ENCODE measurements at places on chromosomes 3 and 15.

DNA sequence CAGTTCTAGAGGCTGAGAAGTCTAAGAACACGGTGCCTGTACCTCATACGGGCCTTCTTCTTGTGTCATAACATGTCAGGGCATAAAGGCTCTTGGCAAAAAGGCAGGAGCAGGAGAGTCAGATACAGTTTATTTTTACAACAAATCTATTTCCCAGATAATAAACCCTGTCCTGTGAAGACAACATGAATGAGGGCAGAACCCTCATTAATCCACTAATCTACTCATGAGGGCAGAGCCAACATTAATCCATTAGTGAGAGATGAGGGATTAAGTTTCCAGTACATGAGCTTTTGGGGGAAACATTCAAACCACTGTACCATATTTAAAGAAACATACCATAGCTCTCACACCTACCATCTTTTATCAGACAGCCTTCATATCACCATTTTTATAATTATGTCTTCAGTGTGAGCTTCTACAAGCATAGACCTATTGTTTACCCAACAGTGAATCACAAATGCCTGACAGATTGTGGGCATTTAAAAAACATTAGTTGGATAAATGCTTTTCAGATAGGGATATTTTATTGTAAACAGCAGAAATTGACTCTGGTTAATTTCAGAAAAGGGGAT is 645.8 kb downstream of the GRM7 start:
- peaks cover 11% of the 10 kb centered on the region for H3K4me1 ChIP-seq
- no peak for DNase-seq
- H3K27me3 ChIP-seq, result no peaks in the 10 kb centered on the region
- H3K4me3 ChIP-seq, result no peak overlapping the region

DNA sequence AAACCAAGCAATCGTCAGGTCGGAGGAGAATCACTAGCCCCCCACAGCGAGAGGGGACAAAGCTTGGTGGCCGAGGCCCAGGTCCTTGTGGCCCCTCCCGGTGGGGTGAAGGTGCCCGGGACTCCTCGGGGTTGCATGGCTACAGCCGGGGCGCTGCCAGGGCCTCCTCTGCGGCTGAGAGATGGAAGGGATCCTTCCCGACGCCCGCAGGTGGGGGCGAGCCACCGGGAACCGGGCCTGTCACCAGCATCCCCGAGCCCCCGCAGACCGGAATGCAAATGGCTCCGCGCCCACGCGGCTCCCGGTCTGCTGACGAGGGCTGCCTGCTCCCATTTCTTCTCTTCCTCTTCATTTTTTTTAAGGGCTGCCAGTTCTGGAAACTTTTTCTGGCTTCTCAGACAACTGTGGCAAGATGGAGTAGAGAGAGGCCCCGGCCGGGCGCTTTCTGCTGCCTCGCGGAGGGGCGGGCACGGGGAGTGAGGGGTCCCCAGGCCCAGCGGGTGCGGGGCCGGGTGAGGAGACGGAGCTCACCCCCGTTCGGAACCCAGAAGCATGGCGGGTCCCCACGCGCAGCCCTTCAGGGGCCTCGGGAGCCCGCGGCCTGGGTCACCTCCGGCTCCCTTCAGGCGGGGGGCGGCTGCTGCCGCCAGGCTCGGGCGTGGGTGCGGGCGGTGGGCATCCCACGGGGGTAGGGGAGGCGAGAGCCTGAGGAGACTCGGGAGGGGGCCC is 27.5 kb downstream of the MELTF start:
- no peak for DNase-seq
- H3K36me3 ChIP-seq, result peaks cover 8% of the 10 kb centered on the region
- peaks cover 16% of the 10 kb centered on the region for H3K27me3 ChIP-seq
- H3K4me3 ChIP-seq, result peak overlapping the region; percentile 87
- H3K4me1 ChIP-seq, result peaks cover 5% of the 10 kb centered on the region

- no peaks in the 10 kb centered on the region for H3K4me1 ChIP-seq
- H3K36me3 ChIP-seq, result peaks cover 4% of the 10 kb centered on the region
- H3K27ac ChIP-seq, result no peak overlapping the region
- DNase-seq, result no peak
These were observed 8.6 kb downstream of the CLN6 start for GRCh38 chr15:68220967-68221366.

DNA sequence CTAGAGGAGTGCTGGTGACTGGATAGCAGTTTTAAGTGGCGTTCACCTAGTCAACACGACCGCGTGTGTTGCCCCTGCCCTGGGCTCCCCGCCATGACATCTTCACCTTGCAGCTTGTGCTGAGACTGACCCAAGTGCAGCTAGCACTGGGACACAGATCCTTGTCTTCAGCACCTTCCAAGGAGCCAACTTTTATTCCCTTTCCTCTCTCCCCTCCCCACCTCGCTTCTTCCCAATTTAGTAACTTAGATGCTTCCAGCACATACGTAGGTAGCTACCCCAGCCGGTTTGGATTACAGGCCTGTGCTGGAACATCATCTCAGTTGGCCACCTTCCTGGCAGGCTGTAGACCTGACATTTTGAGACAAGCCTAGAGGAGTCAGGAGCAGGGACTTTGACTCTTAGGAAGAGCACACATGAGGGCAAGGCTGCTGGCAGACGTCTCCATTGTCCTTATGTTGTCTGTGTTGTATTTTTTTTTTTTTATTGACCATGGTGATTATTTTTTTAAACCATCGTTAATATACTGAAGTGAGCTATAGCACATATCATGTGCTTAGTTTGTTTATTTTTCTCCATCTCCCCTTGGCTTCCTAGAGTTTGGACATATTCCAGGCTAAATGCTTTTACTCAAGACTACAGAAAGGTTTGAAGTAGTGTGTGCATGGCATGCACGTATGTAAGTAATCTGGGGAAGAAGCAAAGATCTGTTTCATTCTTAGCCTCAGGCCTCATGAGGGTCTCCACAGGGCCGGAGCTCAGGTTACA is 61.1 kb downstream of the AAGAB start:
- H3K36me3 ChIP-seq, result peaks cover 28% of the 10 kb centered on the region
- H3K27ac ChIP-seq, result no peak overlapping the region
- H3K4me3 ChIP-seq, result no peak overlapping the region

DNA sequence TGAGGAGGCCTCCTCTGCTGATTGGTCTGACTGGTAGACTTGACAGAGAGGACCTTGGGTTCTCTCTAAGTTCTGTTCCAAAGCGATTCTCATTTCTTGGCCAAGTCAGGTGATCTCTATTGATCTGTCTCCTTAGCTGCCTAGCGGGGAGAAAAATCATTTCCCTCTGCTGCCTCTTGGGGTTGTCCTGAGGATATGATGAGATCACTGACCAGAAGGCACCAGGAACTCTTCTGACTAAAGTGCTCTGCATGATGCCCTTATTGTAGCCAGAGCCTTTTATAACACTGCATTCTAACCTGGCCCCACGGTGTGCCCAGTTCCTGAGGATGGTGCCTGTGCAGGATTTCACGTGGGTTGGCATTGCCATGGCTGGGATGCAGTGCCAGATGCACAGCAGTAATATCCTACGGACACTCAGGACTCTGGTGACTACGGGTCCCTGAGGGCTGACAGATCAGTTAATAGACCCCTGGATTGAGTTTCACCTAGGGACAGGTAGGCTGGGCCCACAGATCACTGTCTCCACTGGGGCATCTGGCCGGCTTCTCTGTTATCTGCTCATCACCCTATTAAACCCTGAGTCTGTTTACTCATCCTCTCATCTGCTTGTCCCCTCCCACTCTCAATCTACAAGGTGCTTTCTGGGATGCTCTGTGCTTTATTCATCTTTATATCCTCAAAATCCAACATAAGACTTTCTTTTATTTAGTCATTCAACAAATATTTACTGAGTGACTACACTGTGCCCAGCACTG is 3.9 kb upstream of the HEG1 start:
- peaks cover 12% of the 10 kb centered on the region for H3K4me1 ChIP-seq
- H3K4me3 ChIP-seq, result no peak overlapping the region
- H3K27ac ChIP-seq, result no peak overlapping the region
- no peak for DNase-seq
- H3K27me3 ChIP-seq, result peaks cover 7% of the 10 kb centered on the region

All from endothelial cell (in vitro differentiated cells).